AG04450 (cell line): ENCODE measurements at places on chromosomes 5 and 9. TPM values are rescaled to one million over a fixed set of nuclear protein-coding genes. Genes with fewer than 3 reads are reported as not detected.
A peak's percentile ranks its signal among the peaks of the same experiment; 100 is the strongest.

DNA sequence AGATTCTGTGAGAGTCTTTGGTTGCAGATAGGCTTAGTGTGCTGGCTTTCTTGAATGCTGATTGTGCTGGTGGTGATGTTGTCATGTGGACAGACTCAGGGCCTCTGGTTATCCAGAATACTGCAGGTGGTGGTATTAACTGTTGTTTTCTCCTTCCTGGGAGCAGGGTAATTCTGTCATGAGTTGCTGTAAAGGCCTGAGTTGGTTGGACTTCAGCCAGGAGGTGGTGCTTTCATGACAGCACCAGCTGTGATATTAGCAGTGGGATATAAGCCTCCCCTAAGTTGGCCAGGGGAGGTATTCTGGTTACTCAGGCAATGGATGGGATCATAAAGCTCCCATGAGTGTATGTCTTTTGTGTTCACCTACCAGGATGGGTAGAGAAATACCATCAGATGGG, 16.4 kb upstream of the RNF180 start:
- DNase-seq, result no peak

DNA sequence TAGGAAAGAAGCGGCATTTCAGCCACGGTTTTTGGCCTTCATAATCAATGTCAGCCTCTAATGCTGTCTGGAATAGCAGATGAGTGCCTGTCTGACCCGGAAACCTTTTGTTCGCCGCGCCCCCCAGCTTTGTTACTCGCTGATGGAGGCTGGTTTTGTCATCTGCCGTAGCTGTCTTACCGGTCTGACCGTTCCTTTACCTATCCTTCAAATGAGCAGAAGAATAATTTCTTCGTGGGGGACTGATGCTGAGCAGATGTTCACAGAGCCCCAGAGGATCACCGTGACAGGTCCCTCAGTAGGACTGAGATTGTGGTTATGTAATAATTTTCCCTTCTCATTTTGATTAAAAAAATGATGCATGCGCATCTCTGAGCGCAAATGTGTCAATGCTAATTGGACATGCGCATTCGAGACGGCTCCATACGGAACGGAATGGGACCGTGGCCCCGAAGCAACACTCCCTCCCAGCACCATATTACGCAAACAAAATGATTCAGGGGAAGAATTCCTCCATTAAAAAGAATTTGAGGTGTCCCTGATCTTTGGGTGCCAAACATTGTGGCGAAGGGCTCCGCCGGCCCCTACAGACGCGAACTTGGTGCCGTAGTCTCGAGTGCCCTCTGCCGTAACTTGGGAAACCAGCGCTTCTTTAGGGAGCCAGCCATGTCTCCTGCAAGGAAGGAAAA, 27.6 kb downstream of the TLX3 start:
- DNase-seq, result peak; percentile 41

DNA sequence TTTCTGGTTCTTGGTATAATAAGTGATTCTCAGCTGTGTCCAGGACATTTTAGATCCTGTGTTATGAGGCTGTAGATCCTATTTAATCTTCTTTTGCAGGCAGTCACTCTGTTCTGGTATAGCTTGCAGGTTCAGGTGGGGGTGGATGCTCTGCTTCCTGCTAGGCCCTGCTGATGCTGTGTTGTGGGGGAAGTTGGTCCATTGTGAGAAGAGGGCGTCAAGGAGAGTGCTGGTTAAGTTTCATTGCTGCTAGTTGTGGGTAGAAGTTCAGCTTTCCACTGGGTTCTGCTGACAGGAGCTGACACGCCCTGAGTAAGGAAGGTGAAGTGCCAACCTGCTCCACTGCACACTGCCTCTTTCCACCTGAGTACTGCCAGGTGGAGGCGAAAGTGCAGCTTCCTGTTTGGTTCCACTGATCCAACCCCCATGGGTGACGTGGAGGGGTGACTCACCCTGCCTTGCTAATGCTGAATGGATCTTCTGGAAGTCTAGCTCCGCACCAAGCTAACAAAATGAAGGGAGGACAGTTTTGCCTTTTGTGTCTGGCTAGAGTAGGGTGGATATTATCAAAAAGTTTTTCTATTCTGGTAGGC, 16.3 kb downstream of the NMRK1 start:
- no peak for DNase-seq

DNA sequence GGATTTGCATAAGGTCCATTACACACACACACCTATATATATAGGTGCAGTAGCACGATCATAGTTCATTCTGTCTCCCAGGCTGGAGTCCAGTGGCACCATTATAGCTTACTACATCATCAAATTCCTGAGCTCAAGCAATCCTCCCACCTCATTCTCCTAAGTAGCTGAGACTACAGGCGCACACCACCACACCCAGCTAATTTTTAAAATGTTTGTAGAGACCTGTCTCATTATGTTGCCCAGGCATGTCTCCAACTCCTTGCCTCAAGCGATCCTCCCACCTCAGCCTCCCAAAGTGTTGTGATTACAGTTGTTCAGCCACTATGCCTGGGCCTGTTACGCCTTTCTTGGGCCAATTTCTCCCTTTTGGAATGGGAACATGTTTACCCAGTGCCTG, 39.7 kb downstream of the DNAJB5 start:
- no peak for DNase-seq

DNA sequence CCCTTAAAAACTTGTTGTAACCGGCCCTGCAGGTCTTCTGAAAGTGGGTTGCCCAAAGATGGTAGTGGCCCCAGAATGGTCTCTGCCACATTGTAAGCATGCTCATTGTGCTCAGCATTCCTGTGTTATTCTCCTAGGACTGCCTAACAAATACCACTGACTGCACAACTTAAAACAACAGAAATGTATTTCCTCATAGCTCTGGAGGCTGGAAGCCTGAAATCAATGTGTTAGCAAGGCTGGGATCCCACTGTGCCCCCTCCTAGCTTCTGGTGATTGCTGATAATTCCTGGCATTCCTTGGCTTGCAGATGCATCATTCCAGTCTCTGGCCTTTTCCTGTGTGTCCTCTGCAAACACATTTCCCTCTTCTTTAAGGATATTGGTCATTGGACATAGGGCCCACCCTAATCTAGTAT, 3.4 kb upstream of the GCNT4 start:
- no peak for DNase-seq

- DNase-seq, result no peak
Measured at GRCh38 chr9:98536542-98537173, 172.1 kb downstream of the GABBR2 start.

DNA sequence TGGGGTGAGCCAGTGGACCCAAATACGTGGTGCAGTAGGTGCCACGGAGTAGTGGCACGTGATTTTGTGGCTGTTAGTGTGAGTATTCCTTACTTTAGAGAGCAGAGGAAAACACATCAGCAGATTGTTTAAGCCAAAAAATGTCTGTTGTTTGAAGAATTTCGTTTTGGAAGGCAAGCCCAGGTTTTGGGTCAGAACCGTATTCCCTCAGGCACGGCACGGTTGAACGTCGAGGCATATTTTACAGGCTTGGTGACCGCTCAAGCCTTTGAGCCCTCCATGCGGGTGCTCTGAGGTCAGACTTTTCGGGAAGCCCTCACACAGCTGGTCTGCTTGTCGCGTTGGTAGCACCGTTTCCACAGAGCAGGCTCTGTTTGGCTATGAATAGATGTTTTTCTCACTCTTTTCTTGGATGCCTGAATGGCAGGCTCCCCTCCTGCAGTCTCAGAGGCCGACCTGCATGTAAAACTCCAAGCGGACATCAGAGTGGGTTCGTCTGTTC, 27.2 kb downstream of the NEK6 start:
- no peak for DNase-seq

Gene CYLC2
- not detected in 2 replicates for polyA plus RNA-seq

Gene MEIKIN
- not detected in 2 replicates for polyA plus RNA-seq

Gene CNOT6
- 18.8 and 21.5 TPM in 2 replicates for polyA plus RNA-seq

Gene TSLP
- polyA plus RNA-seq, result 9.4 and 12.9 TPM in 2 replicates
